ENCODE measurements at places on chromosomes 3 and 15.

GRCh38 chr15:35690089-35690488 is 144.1 kb upstream of the DPH6 start:
- DNase-seq: no peak

GRCh38 chr3:185537369-185537970 is 14.9 kb downstream of the LIPH start:
- peak; percentile 99 for DNase-seq

GRCh38 chr3:18422972-18423371 is 2.2 kb downstream of the SATB1 start:
- DNase-seq: peak; percentile 28

DNA sequence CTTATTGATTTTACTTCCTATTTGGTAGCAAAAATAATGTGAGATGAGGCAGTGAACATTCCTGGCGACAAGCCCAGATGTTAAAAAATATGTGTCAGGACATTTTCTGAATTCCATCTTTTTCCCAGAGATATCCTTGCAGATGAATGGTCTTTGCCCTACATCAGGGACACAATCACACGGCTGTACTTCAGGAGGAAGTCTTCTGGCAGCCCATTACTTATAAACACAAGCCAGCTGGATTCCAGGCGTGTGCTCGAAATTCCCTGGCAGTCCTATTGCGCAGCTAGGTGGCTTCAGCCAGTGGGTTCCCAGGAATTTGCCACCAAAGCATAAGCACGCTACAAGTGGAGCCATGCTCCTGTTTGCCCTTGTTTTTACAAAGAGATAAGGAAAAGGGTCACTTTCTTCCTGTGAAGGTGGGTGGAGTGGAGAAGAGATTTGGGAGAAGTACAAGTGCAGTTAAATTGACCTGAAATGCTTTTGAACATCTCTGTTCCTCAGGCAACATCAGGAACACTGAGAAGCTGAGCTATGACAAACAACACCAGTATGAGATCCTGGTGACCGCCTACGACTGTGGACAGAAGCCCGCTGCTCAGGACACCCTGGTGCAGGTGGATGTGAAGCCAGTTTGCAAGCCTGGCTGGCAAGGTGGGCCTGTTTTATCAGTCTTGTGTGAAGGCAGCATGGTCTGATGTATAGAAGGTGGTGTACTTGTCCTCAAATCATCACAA is 257.1 kb upstream of the TRIM42 start:
- DNase-seq: no peak

DNA sequence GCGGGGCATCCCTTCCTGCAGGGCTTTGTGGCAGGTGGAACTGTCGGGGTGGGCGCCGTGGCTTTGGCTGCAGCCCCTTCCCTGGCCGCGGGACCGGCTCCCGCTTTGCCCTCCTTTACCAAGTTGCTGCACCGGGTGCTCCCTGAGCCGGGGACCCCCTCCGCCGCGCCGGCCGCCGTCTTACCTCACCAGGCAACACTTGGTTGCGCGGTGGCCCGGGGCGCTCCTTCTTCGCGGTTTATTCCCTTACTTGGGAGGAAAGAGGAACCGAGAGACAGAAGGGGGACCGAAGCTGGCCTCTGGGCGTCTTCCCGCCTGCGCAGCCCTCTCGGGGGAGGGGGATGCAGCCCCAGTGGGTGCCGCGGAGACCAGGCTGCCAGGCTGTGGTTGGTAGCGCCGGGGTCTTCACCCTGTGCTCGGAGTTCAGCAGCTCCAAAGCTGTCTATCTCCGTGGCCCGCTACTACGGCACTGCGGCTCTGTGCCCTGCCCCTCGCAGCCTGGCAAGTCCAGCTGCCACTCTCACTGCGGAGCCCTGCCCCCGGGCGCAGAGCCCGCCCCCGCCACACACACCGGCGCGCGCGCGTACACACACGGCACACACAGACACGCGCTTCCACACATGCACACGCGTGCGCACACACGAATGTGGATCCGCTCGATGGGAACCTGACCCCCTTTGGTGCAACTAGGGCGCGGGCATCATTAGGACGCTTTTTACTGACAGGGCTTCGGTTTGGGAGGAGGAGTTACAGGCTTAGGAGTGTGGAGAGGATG is at the start of gene DGKG:
Gene DGKG (minus strand): TSS at position 473 of the 775 bp plus-strand sequence. CDS start 41,775 bp downstream, outside the sequence.
- DNase-seq: peak; percentile 31

GRCh38 chr3:16258177-16258576 is 6.6 kb downstream of the DPH3 start:
- no peak for DNase-seq

DNA sequence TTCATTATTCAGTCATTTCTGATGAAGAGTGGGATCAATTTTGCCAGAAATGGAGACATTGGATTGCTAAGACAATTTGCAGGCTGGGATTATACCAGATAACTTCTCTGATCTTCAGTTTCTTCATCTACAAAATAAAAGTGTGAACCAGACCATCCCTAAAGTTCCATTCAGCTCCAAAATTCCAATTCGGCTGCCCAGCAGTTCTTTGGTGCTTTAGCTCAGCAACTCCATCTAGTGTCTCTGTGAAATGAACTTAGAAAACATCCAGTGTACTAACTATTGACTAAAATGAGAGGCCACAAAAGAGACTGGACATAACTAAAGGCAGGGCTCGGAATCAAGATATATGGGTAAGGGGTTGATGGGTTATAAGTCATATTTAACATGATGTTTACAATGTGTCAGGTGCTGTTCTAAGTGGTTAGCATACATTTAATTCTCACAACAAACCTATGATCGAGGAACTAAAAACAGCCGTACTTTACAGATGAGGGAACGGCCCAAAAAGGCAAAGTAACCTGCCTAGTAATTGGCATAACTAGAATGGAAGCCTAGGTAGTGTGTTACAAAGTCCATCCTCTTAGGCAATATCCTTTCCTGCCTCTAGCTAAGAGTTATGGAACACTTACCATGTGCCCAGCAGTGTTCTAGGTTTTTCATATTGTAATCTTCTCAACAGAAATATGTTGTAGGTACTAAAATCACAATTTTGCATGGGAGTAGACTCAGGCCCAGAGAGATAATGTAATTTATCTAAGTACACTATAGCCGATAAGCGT is 17.0 kb downstream of the THAP10 start:
- no peak for DNase-seq

All from small intestine (tissue), 16 donors.